NCI-H1694 (cell line): ENCODE measurements at places on chromosomes 1 and 21.

DNA sequence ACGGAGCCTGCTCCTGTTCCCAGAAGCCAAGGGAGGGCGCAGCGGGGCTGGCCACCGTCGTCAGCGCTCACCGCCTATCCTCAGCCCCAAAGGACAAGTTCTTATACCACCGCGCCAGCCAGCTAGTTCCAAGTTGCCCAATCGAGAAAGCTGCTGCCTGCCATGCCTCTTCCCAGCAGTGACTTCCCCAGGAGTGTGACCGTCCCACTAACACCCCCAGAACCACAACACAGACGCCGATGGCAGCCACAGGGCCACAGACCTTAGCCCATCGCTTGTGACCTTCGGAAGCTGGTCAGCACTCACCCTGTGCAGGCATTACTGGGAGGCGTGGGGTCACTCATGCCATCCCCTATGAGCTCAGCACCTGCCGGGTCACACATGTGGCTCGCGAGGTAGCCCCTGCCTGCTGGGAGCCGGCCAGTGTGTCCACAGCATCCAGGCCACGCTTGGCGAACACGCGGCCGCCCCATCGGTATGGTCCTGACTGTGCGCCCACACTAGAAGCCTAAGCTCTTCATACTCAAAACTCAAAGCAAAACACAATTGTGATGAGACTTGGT, 20.1 kb downstream of the NADK start:
- DNase-seq, result no peak

- DNase-seq, result no peak
Measured at GRCh38 chr1:195714248-195714647, 894.0 kb downstream of the KCNT2 start.

GRCh38 chr1:1435106-1435903, at the start of gene VWA1:
VWA1 (plus strand) TSS chr1:1435690; CDS start chr1:1435749, 59 bp downstream.
- DNase-seq, result no peak

DNA sequence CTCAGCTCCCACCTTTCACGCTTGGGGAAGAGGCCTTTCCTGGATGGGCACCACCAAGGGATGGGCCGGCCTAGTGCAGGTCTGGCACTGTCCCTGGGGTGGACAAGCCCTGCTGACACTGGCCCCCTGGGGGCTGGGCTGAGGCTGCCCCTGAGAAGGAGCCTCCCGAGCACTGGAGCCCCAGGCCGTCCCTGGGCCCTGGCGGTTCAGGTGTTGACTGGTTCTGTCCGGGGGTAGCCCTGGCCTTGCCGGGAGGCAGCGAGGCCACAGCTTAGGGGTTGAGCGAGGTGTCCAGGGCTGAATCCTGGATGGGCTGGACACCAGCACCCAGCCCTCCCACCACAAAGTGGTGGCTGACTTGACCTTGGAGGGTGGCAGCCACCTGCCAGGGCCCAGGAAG, 49.7 kb upstream of the ACTRT2 start:
- no peak for DNase-seq

GRCh38 chr21:39003982-39004633, 179.1 kb downstream of the PSMG1 start:
- no peak for DNase-seq

- no peak for DNase-seq
Measured at GRCh38 chr1:186374303-186375151, 526 bp downstream of the TPR start.

- DNase-seq, result peak; percentile 25
Measured at GRCh38 chr1:176466514-176466913, 3.5 kb downstream of the PAPPA2 start.

DNA sequence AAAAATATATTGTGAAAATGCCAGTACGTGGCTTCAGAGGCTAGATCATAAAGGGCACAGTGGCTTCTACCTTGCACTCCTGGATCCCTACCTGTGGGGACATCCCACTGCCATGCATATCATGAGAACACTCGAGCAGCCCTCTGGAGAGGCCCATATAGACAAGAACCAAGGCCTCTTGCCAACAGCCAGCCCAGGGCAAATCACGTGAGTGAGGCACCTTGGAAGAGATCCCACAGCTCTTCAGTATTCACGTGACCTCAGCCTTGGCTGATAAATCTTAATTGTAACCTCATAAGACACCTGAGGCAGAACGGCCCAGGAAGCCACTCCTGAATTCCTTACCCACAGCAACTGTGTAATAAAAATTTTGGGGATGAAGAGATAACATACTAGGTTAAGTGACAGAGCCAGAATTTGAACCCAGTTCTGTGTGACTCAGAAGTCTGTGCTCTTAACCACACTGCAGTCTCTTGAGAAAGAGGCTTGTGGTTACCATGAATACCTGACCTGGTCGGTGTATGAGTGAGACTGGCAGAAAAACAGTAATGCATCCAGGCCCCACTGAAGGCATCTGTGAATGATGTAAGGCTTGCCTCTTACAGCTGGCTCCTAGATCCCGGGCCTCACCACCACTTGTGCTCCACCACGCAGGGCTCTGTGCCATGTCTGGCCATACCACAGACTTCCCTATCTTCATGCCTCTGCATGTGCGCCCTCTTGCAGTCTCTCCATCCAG, 6.9 kb upstream of the A3GALT2 start:
- DNase-seq, result no peak

- no peak for DNase-seq
Measured at GRCh38 chr1:25575191-25575590, 31.8 kb downstream of the LDLRAP1 start.

DNA sequence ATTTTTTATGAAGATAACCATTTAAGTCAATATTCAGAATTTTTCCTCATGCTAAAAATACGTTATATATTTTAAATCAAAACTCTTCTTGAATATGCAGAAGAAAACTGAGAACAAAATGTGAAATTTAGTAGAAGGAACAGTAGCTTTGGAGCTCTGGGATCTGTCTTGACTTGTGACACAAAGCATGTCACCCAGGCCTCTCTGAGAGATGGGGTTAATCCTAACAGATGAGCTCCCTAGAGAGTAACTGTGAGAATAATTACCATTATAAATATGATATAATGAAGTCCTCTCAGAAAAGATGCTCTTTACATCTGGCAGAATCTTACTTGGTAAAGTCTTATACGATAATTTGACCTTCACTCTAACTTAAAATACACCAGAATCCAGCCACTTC, 272.0 kb downstream of the PTPRC start:
- no peak for DNase-seq

GRCh38 chr1:228211531-228212414, 3.9 kb downstream of the OBSCN start:
- DNase-seq, result no peak

DNA sequence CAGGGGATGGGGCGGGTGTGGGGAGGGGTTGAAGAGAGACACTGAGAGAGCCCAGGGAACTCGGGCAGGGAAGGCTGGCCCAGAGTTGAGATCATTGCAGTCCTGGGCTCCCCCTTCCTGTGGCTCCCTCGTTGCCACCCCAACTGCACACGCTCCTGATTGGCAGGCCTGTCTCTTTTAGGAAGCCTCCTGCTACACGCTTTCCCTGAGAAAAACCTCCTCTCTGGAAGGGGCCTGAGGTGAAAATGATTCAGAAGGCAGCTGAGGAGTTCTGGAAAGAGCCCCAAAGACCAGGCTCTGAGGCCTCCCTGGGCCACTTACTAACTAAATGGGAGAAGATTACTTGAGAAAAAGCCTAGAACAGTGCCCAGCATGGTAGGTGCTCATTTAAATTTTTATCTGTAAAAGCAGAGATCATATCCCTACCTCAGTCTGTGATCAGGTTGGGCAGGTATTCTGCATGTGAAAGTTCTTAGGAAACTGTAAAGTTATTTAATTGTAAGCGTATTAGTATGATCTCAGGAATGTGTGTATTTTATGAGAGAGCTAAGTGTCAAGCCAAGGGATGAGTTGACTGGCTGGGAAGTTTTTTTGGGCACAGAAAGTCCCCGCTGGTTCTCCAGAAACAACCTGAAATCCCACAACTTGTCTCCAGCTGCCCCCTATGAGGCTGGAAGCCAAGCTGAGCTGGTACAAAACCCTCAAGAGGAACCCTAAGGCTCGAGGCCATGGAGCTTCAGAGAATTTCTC, 65.2 kb upstream of the EPS8L3 start:
- DNase-seq, result no peak

- DNase-seq, result no peak
Measured at GRCh38 chr1:92511541-92511940, 24.8 kb upstream of the GFI1 start.

DNA sequence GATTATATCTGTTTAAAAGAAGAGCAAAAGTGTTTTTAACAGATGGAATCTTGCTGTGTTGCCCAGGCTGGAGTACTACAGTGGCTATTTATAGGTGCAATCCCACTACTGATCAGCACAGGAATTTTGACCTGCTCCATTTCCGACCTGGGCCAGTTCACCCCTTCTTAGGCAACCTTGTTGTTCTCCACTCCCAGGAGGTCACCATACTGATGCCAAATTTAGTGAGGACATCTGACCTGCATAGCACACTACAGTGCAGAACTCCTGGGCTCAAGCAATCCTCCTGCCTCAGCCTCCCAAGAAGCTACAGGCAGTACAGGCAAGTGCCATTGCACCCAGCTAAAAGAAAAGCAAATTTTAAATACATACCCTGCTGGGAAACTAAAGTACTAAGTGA, 11.3 kb upstream of the NUP210L start:
- DNase-seq, result no peak

DNA sequence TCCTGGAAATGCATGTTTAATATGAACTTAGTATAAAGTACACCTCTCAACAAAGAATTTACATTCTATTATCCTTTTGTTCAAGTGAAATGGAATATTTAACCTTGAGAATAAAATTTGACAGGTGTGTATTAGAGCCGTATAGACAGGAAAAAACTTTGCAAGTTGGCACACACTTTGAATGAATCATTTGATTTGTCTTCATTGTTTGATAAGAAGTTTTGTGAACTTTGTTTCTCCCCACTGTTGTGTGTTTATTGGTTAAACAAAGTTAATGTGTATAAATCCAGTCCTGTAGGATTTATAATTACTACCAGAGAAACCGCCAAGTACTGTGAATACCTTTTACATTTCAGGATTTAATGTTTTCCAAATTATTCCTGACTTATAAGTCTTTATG, 2.0 kb downstream of the SYDE2 start:
- DNase-seq, result no peak

GRCh38 chr1:27513528-27513927, 23.6 kb upstream of the WASF2 start:
- no peak for DNase-seq

- DNase-seq, result no peak
Measured at GRCh38 chr1:167538657-167539056, 14.9 kb downstream of the CREG1 start.

- no peak for DNase-seq
Measured at GRCh38 chr1:5009376-5010065, 355.1 kb downstream of the AJAP1 start.

DNA sequence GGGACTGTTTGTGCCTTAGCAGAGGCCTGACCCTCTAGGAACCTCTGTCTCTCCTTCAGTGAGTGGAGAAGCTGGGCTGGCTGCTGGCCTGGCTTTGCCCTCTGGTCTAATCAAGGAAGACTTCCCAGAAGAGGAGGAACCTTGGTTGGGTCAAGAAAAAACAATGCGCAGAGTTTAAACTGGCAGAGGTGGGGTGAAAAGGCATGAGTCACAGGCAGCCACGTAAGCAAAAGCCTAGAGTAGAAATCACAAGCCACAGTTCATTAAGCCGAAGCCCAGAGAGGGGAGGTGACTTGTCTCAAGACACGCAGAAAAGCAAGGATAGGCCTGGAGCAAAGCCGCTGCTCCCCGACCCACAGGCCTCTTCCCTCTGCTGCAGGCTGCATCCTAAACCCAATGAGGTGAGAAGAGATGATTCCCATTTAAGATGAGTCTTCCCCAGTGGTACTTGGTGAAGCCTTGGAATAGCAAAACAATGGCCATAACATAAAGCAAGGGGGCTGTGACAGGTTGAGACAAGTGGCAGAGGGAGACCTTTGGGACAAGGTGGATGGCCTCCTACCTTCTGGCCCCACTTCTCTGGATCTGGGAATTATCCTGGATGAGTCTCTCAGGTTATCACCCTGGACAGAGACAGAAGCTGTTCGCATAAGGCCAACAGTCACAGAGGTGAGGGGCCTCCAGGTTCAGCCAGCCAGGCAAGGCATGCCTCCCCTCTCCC, 7.7 kb downstream of the PDZK1IP1 start:
- DNase-seq, result no peak

DNA sequence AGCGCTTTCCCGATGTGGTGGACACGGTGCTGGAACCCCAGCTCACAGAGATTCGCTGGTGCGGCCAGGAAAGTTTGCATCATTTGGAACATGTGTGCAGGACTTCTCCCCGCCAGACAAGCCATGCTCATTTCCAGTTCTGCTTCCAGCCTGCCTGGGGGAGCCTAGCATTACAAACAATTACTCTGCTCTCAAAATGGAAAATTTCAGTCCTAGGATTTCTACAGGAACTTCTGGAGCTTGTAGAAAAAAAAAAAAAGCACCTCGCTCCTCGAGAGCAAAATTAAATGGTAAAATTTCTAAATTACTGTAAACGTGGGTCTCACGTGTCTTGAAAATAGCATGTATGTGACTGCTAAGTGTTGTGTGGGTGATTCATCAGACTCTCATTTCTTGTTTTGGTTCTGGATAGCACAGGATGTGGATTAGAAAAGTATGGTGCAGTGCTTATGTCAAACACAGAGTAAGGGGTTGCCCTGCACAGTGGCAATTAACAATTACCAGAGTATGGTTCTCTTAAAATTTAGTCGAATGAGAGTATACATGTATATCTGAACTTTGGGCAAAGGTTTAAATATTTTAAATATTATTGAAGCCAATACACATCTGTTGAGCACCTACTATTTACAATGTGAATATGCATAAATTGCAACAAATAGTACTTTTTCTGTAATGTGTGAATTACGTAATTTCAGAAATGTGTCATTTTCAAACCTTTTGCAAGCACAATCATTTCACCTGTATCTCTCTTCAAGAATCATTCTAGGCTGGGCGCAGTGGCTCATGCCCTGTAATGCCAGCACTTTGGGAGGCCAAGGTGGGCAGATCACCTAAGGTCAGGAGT, 61.8 kb upstream of the PTGFRN start:
- no peak for DNase-seq

- no peak for DNase-seq
Measured at GRCh38 chr21:31282095-31282709, 61.9 kb downstream of the TIAM1 start.

- DNase-seq, result no peak
Measured at GRCh38 chr1:71089536-71090270, 8.9 kb upstream of the ZRANB2 start.

GRCh38 chr1:182596934-182597333, 7.3 kb downstream of the RGS16 start:
- DNase-seq, result no peak

GRCh38 chr21:22258821-22259220, 1260.6 kb downstream of the NCAM2 start:
- no peak for DNase-seq
